ENCODE measurements at places on chromosomes 1 and 21.

DNA sequence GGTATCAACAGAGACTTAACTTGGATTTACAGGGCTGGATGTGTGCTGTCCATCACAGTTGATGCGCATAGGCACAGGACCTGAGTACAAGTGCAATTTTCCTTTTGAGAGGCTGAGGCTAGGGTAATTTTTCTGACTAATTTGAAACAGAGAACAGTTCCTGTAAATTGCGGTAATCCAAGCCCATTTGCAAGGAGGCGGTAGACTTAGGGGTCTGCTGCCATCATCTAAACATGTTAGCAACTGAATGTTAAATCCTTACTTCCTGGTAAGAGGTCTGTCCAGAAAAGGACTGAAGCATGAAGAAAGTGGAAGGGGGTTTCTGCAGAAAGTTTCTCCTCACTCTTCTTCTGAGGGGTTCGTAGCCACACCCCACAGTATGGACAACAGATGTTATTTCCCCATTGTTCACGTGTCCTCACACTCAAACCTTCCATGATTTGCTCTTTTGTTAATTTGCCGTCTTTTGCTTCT lies 23.7 kb upstream of the C1orf198 start:
- no peak for DNase-seq

GRCh38 chr1:228163007-228163753 lies 2.4 kb upstream of the IBA57 start:
- DNase-seq = no peak

DNA sequence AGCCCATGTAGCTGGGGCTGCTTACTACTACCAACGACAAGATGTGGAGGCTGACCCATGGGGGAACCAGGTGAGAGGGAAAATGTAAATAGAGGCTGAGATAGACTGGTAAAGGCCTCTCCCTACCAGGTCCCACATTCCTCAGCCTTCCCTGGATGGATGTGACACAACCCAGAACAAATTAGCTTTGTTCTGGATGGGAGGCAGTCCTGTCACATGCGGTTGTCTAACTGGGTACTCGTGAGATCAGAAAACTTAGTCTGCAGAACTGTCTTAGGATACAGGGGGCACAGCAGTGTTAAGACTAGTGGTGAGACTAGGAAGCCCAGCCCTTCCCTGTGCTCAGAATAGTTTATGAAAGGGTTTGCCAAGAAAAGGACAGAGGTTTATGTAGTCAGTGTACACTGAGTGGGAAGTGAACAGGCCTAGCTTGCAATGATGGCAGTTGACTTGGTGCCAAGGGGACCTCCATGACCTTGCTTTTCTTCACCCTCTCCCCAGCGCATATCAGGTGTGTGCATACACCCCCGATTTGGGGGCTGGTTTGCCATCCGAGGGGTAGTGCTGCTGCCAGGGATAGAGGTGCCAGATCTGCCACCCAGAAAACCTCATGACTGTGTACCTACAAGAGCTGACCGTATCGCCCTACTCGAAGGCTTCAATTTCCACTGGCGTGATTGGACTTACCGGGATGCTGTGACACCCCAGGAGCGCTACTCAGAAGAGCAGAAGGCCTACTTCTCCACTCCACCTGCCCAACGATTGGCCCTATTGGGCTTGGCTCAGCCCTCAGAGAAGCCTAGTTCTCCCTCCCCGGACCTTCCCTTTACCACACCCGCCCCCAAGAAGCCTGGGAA lies 8.4 kb downstream of the MMACHC start:
- no peak for DNase-seq

DNA sequence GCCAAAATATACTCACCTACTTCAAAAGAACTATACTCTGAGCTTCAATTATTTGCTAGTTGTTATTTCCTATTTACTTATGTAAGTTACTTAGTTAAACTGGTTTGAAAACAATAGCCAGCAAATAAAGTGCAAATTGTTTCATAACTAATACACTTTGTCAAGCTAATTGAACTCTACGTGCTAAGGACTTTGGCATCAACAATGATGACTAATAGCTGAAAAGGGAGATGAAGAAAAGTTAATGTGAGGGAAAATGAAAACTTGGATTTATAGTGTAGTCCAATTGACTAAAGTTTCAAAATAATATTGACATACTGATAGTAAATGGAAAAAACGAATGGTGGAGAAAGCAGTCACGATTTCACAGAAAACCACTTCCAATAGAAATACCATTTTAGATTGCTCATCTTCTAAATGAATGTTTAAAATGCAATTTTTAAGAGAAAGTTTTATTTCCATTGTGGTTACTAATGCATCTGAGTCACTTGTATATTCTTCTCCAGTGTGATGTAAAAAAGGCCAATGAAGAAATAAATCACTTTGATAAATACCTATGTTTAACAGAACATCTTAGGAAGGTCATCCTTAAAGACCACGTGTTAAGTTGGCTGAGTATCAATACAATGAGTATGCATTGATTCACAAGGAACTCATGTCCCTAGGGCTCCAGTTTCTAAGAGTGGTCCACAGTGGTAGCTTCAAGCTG lies 455.2 kb downstream of the LTN1 start:
- DNase-seq = no peak

DNA sequence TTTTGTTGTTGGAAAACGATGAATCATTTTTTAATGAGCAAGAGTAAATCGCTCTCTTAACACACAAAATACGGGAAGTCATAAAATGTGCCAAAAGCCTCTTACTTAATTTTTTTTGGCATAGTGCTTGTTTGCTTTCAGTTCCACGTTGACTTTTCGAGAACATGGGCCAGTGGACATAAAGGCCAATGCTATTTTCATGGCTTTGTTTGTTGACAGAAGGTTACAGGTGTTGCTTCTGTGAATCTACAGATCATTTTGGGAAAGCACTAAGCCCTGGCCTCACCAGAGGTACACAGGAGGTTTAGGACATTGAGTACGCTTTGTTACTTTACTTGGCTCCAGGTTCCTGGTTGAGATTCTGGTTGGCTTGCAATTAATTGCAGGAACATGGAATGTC lies 199.4 kb upstream of the HMCN1 start:
- no peak for DNase-seq

GRCh38 chr1:28927266-28927647 lies 12.9 kb downstream of the EPB41 start:
- DNase-seq = no peak

DNA sequence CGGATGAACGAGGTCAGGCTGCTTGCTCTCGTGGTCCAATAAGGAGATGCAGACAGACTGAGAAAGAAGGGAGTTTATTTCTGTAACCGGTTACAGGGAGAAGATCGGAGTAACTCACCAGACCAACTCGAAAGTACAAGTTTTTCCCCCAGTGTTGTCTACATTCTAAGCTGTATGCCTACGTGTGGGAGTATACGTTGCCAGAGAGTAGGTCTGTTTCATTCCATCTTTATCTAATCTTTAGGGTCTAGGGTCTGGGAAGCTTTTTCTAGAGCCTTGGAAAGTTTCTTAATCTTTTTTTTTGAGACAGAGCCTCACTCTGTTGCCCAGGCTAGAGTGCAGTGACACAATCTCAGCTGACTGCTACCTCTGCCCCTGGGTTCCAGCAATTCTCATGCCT lies 4.7 kb upstream of the PADI1 start:
- DNase-seq = no peak

Data from NCI-H446 (cell line).